ENCODE measurements at places on chromosomes 2 and 18.

- DNase-seq: peak; percentile 31
Observed at GRCh38 chr2:8239531-8240088, 442.2 kb upstream of the ID2 start.

GRCh38 chr2:21424375-21424774 is 300.6 kb downstream of the TDRD15 start:
- no peak for DNase-seq

- no peak for DNase-seq
Observed at GRCh38 chr2:198173864-198174263, 369.5 kb downstream of the PLCL1 start.

DNA sequence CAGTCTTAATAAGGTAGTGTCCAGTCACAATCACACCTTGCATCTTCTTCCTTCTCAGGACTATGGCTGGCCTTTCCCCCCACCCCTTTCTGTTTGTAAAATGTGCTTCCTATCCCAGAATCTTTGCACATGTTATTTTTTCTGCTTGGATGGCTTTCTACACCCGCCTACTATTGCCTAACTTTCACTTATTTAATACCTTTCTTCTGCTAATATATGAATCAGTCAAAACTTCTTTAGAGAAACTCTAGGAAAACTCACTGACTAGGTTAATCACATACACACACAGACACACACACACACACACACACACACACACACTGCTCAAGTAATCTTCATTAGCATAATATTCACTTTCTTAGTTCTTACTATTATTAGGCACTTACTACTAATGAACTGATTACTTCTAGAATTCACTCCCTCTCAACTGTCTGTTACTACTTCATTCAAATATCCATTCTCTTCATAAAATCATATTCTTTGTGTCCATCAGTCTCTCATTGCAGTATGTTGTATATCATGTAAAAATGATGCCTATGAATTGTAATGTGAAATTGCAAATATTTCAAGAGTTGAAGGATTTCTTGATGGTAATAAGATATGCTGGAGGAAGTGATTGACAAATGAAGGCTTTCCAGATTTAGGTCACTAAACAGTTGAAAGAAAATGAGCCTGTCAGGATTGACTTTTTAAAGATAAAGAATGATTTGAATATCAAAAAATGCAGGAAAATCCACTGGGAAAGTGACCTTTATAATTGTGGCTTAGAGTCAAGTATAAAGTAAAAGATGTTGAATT is 51.2 kb downstream of the CLIP4 start:
- DNase-seq: no peak

DNA sequence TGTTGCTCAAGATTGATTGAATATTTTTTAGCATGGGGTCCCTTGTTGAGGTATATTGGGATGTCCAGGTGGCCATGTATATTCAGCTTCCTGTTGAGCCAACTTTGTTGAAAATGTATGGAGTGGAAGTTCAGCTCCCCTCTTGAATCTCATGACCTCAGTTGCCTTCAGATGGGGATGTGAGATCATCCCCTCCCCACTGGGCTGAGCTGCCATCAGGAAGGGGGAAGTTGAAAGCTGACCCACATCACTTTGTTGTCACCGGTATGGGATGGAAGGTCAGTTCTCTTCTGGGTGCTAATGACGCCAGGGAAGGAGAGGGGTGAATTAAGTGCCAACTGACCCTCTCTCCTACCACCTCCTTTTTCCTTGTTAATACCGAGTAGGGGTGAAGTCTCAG is 33.9 kb downstream of the ACOXL start:
- no peak for DNase-seq

DNA sequence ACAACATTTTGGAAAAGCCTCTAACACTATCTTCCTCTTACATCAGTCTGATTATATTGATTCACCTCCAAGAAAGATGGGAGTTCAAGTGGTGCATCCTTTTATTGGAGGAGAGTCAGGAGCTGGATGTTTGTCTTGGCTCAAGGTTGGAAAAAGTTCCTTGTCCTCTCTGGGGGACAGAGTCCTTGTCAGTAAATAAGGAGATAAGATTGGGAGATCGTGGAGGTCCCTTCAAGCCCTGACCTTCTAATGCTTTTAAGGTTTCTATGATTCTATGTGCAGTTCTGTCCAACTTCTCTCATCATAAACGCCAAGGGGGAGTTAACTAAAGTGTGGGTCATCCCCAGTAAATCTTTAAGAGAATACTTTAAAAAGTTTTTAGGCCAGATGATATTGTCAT is 60.9 kb upstream of the CCBE1 start:
- DNase-seq: no peak

- DNase-seq: no peak
Observed at GRCh38 chr2:152379089-152379488, 44.1 kb downstream of the FMNL2 start.

- no peak for DNase-seq
Observed at GRCh38 chr18:41072946-41073345, 882.1 kb upstream of the PIK3C3 start.

- no peak for DNase-seq
Observed at GRCh38 chr2:107511970-107512789, 314.5 kb upstream of the RGPD4 start.

GRCh38 chr2:204012072-204012653 is 75.6 kb downstream of the ICOS start:
- no peak for DNase-seq

DNA sequence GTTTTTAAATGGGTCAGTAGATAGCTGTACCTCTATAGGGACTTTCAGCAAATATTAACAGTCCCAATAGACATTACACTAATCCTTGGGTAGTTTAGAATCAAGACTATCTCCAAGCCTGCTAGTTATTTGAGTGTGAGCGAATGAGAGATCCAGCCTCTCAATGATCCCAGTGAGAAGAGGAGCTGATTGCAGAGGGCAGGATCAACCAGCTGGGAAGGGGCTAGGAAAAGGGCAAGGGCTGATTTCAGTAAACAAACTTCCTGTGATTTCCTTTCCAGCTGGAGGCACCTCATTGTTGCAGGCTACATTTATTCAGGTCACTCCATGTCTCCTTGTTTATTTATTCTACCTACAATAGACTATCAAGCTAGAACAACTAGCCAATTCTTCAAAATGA is 84.1 kb upstream of the CTNNA2 start:
- no peak for DNase-seq

DNA sequence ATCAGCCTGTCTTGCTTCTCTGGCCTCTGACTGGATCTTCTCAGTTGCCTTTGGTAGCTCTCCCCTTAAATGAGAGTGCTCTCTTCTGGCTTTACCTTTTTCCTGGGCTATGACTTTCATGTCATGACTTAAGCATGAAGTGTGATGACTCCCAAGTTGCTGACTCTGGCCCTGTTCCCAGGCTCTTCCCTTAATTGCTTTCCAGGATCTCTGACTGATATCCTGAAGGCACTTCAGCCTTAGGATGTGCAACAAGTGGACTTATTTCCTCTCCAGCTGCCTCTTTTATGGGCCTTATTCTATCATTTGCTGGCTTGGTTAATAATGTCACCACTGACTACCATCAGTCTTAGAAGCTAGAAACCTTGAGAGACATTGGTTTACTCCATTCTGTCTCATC is 17.4 kb downstream of the SEMA4F start:
- no peak for DNase-seq

DNA sequence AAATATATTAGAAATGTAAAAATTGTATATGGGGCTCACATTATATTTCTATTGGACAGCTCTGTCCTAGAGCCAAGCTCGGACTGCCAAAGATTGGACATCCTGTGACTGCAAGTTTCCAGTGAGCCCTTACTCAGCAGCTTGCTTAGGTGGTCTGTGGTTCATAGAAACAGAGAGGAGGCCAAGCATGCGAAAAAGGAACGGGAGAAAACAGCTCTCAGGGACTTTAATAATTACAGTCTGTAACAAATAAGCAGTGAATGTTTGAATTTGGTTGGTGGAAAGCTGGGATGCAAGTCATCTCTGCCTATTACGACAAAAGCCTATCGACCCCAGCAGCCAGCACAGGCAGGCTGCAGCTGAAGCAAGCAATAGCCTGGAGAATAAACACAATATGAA is 35.6 kb downstream of the WIPF1 start:
- DNase-seq: no peak

GRCh38 chr2:144364944-144365738 is 154.8 kb downstream of the ZEB2 start:
- no peak for DNase-seq

GRCh38 chr2:160612266-160612856 is 118.8 kb upstream of the RBMS1 start:
- no peak for DNase-seq

- DNase-seq: no peak
Observed at GRCh38 chr18:58788971-58789875, 75.5 kb upstream of the ZNF532 start.

DNA sequence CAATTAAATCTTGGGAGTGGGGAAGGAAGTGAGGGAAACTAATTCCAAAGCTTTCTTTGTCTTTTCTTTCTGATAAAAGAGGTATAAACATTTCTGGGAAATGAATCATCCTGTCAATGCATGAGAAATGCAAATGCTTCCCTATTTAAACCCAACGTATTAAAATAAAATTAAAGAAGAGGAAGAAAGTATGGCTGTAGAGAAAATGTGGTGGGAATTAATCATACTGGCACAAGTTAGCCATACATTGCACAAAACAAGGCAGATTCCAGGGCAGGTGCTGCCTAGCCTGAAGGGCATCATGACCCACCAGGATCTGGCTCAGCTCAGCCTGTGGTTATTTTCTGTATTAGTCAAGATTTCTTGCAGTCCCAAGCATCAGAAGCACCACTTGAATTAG is 338.0 kb downstream of the NYAP2 start:
- DNase-seq: no peak

DNA sequence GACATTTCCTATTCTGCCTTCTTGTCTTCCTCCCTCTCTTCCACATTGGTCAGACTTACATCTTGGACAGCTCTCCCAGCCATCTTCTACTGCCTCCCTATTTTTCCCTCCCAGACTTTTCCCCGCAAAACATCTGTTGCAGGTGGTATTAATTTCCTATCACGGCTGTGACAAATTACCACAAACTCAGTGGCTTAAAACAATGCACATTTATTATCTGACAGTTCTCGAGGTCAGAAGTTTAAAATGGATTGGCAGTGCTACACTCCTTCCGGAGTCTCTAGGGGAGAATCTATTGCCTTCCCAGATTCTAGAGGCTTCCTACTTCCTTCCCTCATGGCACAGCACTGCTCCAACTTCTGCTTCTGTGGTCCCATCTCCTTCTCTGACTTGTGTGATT is 33.3 kb downstream of the STRADB start:
- no peak for DNase-seq

DNA sequence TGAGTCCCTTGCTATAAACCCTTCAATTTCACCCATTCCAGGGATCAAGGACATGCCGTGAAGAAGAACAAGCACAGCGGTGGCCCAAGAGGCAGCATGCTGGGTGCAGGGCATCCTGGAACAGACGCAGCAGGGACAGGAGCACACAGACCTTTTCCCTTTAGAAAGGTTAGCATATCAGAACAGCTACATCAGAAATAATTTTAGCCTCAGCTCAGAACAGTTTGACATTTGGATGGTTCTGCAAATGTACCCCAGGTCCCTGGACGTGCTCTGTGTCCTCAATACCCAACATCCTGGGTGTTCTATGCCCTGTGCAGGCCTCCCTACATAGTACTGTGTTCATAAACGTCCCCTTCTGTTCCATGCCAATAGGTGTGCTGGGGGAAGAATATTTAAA is 80.4 kb downstream of the MYOM1 start:
- DNase-seq: no peak

- no peak for DNase-seq
Observed at GRCh38 chr2:188963741-188964140, 10.4 kb upstream of the COL3A1 start.

DNA sequence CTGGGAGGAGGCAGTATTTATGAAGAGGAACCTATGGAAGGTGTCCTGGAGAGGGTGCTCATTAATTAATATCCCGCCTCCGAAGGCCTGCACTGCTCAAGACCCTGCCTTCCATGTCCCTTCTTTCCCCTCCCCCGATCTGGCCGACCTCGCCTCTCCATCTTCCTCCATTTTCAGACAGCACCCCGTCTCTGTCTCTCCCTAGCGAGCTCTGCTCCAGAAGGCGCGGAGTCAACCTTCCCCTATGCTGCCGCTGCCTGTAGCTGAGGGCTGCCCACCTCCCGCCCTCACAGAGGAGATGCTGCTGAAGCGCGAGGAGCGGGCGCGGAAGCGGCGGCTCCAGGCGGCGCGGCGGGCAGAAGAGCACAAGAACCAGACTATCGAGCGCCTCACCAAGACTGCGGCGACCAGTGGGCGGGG is 1.1 kb upstream of the WBP1 start:
- no peak for DNase-seq

DNA sequence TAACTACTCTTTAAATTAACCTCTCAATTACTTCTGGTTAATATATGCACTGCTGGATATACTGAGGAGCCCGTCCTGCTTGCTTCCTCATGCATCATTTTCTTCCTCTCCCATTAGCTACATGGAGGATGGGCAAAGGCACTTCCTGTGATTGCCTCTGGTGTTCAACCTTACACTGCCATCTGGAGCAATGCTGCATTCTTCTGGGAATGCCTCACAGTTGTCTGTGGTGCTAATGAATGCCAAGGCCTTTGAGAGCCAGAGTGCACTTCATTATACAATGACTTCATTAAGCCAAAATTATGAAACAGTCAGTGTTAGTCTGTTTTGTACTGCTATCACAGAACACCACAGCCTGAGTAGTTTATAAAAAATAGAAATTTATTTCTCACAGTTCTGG is 134.8 kb upstream of the DOCK10 start:
- DNase-seq: no peak

DNA sequence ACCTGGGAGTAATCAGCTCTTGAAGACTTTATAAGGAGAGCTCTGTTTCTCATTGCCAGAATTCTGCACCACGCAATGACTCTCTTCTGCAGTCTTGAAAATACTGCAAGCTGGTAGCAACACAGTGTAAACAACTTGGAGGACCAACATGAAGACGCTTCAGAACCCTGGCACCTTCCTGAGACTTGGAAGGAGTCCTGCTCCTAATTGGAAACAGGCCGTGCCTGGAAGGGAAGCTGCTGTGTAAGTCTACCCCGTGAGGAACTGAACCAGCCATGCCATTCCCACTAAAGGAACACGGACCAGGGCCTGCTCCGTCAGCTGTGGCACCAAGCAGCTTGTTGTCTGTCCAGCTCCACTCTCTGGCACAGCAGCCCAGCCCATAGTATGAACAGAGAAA is 171.1 kb downstream of the PAX3 start:
- no peak for DNase-seq

DNA sequence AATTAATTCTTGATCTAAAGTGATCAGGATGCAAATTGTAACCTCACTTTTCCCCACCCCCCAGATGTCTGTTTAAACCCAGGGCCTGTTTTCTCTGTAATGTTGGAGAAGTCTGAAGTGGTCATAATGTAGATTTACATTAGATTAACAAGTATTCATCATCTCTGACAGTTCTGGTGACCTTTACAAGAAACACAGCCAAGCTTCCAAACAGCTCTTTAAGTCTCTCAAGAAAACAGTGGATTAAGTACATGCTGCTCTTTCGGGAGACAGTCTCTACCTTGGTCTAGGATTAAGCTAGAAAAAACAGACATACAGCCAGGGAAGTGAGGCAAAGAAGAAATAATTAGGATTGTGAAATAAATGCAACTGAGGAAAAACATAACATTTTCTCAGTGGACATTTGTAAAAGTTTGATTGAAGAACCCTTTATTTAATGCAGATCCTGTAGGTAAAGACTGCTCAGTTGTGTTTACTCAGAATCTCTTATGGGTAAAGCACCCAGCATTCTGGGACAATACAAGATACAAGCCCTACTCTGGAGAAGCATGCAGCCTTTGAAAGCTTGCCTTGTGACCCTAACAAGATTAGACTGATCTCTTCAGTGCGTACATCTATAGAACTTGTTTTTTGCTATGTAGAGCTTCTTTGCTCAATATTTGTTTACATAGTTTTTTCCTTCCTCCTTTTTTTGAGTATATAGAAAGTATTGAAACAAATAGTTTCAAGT is 203.9 kb downstream of the PHLPP1 start:
- DNase-seq: no peak

- no peak for DNase-seq
Observed at GRCh38 chr2:7333960-7334493, 416.8 kb downstream of the RNF144A start.
